Kidney epithelial cell (primary cell): ENCODE measurements at places on chromosomes 13 and 19.

DNA sequence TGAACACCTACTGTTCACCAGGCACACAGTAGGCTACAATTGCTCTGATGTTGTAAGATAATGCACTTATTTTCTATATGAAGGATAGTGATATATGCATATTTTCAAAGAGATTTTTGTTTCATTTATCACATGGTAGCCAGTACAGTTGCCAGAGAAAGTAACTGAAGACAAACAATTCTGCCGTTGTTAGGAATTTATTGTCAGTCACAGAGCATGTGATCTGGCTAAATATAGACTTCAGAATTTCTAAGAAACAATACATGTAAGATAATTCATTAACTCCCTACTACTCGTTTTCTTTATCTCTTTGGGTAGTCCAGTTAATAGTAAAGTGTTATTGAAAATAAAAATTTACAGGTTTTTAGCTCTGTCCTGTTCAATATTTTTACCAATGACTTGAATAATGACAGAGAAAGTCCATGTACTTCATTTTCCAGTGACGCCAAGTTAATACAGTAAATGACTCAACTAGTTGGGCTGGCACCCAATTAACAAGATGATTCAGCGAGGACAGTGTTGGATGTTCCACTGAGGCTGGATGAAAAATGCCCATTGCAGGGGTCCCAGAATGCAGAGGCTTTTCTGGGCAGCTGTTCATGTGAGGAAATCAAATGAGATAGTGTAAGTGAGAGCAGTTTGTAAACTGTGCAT lies 35.6 kb downstream of the GJA3 start:
- DNase-seq = no peak

DNA sequence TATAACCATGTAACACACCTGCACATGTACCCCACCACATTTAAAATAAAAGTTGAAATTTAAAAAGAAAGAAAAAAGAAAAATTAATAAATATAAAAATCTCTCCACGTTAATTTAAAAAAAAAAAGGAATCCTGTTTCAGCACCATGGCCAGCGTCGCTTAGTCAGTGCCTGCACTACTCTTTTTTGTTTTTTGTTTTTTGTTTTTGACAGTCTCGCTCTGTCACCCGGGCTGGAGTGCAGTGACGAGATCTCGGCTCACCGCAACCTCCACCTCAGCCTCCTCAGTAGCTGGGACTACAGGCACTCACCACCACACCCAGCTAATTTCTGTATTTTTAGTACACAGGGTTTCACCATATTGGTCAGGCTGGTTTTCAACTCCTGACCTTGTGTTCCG lies 835.9 kb downstream of the UQCRFS1 start:
- no peak for DNase-seq

- peak; percentile 74 for DNase-seq
These were observed 42.7 kb downstream of the ADPRHL1 start for GRCh38 chr13:113410472-113411201.

- no peak for DNase-seq
These were observed 4.6 kb upstream of the ZNF845 start for GRCh38 chr19:53328967-53329366.

DNA sequence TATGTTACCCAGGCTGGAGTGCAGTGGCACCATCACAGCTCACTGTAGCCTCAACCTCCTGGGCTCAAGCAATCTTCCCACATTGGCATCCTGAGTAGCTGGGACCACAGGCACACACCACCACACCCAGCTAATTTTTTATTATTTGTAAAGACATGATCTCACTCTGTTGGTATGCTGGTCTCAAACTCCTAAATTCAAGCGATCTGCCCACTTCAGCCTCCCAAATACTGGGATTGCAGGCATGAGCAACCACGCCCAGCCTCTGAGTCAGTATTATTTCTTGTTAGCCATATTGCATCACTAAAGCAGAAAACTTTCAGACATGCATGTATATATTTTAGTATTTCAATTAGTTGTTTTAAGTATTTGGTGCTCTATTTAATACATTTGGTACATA lies 376.4 kb downstream of the GPC6 start:
- DNase-seq = peak; percentile 65

DNA sequence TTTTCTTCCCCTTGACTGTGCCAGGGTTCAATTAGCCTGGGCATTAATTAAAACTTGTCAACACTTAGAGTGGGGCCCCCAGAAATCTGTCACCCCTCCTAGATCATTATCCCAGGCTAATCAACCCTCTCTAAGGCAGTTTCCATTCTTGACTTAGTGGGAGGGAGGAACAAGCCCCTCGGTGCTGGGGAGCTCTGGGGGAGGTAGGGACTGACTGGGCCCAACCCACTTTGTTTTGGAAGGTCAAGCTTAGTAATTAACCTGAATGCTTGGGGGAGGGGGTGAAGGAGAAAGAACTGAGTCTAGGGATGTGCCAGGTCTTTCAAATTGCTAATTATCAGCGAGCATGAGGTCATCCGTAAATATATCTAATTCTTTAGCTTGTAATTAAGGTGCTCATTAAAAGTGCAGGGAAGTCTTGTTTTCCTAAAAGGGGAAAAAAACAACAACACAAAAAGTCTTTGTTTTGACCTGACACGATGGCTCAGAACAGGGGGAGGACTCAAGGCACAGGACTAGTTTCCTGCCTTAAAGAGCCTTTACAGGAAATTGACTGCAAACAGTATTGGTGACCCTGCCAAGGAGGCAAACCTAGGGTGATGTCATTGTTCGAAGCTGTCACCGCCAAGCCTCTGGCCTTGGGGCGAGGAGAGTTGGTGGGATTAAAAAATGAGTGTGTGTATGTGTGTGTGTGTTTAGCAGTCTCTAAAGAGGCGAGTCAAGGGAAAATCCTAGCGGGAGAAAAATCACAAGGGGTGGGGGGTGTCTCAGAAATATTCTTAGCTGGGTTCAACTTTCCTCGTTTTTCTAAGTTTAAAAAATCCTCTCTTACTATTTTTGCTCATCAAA lies 19.4 kb downstream of the ACTN4 start:
- no peak for DNase-seq

DNA sequence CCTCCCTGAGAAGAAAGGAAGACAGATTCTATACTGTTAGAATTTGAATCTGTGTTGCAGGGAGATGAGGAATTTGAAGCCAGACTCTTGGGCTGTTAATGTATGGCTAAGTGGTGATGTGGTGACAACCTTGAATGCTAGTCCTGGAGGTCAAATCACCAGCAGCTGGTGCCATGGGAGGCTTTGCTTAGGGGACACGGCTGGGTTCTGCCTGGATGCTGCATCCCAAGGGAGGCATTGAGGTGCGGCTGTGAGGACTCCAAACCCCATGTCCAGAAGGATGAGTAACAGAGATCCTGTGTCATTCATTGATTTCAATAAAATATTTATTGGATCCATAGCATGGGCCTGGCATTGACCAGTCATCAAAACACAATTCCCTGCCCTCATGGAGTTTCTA lies 42.3 kb downstream of the RFX2 start:
- DNase-seq = no peak

DNA sequence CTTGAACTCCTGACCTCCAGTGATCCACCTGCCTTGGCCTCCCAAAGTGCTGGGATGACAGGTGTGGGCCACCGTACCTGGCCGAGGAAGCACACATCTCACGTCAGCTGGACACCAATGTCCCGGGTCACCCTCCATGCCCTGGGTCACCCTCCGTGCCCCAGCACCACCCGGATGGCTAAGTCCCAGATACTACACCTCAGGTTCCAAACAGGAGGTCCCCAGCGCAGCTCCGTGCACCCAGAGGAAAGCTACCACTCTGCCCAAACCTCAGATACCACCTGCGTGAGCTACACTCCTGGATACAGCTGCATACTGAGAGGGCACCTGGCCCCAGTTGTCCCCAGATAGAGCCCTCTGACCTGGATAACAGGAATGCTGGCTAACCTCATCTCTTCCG lies 14.0 kb downstream of the LRRC4B start:
- no peak for DNase-seq

DNA sequence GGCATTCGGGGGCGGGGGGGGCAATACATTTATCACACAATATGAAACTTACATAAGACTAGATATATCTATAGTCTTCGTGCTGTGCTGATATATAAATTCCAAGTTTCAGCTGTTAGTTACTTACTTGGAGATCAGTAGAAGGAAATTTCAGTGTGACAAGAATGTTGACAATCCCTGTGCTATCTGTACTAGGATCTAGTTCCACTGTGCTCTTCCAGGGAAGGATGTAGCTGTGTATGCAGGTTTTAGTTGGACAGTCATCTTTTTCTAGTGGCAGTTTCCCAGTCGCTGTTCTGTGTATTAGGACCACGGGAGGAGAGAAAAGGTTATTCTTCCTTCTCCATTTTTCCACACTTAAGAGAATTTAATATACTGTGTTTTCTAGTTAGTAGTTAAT lies 3.2 kb upstream of the TRIM13 start:
- DNase-seq = no peak

DNA sequence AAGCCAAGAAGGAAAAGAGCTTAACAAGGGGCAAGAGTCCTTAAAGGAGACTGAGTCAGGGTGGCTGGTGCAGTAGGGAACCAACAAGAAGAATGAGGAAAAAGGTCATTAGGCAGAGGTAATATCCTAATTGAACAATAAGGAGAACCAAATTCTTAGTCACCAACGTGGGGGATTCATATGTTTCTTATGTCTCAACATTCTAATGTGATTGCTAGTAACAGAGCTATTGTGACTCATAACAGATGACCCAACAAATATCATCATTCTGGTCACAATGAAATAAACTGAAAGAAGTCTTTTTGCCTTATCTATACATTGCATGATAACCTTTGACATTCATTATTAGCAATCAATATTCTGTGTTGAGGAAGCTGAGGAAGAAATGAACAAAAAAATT lies 101.6 kb downstream of the RAP2A start:
- DNase-seq = no peak

DNA sequence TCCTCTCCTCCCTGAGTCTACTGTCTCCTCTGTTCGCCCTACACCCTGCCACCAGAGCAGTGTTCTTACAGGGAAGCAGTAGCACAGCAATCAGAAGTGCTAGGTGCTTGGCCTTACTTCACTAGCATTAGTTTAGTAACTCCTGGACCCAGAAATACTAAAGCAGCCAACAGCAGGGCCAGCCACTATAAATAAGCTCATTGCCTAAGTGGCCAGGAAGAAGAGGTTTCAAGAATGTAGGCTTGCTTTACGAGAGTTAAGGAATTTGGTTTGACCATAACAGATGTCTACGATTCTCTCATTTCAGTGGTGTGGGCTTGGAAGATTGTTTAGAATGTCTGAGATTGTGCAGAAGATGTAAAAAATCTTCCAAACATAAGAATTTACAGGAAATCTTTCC lies 103.3 kb downstream of the ZAR1L start:
- DNase-seq = no peak

DNA sequence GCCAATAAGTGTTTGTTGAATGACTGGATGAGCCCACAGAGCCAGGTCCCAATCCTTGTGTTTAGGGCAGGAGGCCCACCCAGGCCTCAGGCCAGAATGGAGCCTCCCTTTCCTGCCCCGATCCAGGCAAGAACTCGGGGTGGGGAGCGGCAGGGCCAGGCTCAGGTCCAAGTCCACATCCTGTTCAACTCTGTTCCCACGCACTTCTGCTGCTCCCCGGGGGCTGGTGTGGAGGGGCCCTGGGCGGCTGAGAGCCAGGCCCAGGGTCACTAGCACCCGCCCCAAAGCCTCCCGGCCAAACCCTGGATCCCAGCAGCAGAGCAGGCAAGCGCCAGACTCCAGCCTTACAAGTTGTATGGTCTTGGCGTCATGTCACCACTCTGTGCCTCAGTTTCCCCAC lies 8.0 kb downstream of the ANGPTL8 start:
- DNase-seq = no peak

GRCh38 chr19:49590971-49591730 lies at the start of gene PRR12:
TSS of gene PRR12 (plus strand) at chr19:49591182. CDS start at chr19:49591655, 473 bp downstream.
- DNase-seq = no peak

DNA sequence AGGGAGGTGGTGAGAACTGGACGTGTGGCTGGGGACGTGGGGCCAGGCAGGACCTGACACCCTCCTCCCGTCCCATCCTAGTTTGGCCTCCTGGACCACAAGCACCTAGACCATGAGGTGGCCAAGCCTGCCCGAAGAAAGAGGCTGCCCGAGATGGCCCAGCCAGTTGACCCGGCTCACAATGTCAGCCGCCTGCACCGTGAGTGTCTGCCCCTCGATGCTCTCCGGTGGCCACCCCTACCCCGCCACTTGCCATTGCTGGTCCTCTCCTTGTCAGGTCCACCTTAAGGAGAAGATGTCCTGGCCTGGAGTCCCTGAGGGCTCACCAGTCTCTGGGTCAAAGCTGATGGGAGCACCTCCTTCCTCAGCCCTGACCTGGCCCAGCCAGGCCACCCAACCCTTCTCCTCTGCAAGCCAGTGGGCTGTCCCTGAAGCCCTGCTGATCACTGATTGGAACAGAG lies 2.2 kb downstream of the ANGPTL4 start:
- DNase-seq = no peak

- no peak for DNase-seq
These were observed 32.9 kb downstream of the RXFP2 start for GRCh38 chr13:31772231-31772630.

DNA sequence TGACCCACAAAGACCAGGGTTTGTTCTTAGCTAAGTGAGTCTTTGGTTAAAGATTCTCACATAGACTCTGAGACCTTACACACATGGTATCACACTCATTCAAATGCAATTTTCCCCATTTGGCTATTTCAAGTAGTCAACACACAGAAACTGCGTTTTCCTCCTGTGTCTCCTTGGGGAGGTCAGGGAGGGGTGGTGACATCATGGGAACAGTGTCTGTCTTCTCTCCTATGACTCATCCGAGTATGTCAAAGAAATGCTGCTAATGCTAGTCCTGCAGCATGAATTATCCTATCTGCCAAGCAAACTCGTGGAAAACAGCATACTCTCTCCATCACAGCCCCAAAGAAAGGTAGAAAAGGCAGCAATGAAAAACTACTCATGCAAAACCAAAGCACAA lies 100.2 kb downstream of the ENOX1 start:
- DNase-seq = peak; percentile 83

DNA sequence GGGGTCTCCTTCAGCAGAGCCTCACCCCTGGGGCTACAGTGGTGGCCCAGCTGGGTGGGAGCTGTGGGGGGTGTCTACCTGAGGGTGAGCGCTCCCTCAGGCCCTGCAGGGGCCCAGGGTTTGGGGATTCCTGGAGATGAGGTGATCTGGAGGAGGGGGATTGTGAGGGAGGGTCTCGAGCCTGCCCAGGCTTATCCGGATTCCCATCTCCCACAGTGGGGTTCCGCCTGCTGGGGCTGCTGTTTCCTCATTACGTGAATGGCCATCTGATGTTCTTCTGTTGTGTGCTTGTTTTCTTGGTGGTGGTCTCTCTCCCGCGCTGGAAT lies 4.4 kb downstream of the PPP1R37 start:
- DNase-seq = no peak

- DNase-seq = no peak
These were observed 88.1 kb downstream of the ZNF429 start for GRCh38 chr19:21593502-21593901.
